ENCODE measurements at places on chromosomes 7 and 10.

GRCh38 chr10:58653139-58653538, 140.5 kb downstream of the BICC1 start:
- peak; percentile 94 for DNase-seq

GRCh38 chr10:13536674-13537366, 8.0 kb upstream of the BEND7 start:
- peak; percentile 51 for DNase-seq

- DNase-seq, result peak; percentile 62
These were observed 27.5 kb downstream of the DLG5 start for GRCh38 chr10:77899080-77899477.

DNA sequence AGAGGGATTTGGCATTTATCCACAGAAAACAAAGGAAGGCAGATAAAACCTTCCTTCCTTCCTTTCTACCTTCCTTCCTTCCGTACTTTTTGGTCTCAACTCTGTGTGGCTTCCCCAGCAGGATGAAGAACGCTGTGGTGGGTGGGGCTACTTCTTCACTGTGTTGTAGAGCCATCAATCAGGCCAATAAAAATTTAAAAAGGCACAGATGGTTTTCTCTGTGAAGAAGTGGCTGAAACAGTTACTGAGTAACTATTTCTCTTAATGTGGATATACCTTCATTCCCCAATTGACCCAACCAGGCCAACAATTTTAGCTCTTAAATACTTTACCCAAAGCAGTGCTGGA, 75.8 kb downstream of the ZNF92 start:
- no peak for DNase-seq

DNA sequence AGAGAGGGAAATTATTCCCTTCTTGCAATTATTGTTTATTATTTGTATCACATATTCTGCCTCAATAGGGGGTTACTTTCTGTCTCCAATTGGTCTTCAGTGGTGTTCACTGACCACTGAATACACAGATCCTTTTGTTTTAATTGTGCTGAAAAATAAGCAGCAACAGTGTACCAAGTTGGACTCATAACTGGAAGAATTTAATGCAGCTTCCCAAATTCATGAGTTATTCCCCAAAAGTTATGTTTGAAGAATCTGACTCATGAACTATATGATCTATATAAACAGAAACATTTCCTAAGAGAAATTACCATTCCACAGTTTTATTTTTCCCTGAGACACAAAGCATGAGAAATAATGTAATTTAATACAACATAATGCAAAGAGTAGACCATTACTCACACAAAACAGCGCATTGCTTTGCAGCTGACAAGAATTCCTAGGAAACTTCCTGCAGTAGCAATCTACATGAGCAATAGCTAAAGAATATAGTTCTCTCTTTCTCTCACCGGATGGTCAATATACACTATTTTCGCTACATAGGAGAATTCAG, 479.2 kb downstream of the HTR7 start:
- DNase-seq, result peak; percentile 81

DNA sequence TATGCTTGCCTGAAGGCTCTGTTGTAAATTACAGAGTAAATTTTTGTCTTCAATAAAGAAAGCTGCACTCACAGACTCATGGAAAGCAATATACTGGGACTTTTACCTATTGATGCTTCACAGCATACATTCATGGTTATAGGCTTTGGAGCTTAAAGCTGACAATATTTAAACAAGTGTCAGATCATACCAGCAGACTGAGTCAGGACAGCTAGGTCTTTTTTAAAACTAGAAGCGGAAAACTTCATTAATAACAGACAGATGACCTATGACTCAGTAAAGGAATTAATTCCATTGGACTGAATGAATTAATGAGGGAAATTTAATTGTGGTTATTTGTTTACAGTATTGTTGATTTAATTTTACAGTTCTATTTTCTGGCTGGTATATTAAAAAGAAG, 165.8 kb upstream of the DGKB start:
- DNase-seq, result no peak

DNA sequence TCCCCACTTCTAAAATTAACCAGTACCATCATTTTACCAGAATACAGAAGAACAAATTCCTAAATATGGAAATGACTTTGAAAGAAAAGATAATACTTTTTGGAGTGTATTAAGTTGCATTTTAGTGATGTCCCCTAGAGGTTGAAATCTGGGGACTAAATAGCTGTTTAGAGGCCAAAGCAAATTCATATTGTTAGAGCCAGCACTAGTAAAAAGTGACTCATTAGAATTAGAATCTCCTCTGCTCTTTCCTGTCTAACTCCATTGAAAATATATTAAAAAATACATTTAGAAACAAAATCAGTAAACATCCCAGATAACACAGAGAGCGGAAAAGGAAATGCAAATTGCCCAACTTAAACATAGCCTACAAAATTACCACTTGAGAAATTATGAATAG, 1189.6 kb upstream of the C7orf33 start:
- no peak for DNase-seq

- no peak for DNase-seq
These were observed 57.2 kb downstream of the TFEC start for GRCh38 chr7:115973406-115973805.

- DNase-seq, result no peak
These were observed 1.5 kb downstream of the FAM131B start for GRCh38 chr7:143360788-143361551.

GRCh38 chr10:62396864-62397263, 22.7 kb downstream of the ZNF365 start:
- no peak for DNase-seq

DNA sequence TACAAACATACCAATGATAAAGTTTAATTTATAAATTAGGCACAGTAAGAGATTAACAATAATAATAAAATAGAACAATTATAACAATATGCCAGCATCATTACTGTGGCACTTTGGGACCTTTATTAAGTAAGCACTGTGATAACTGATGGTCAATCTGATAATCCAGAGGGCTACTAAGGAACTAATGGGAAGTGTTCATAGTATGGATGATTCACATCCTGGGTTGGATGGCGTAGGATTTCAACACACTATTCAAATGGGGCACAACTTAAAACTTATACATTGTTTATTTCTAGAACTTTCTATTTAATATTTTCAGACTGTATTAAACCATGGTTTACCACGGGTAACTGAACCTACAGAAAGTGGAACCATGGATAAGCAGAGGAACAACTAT, 90.8 kb downstream of the KIF20B start:
- no peak for DNase-seq

GRCh38 chr7:107372298-107372697, 97.6 kb upstream of the GPR22 start:
- DNase-seq, result peak; percentile 55

- DNase-seq, result peak; percentile 69
These were observed 22.7 kb downstream of the EXOC4 start for GRCh38 chr7:133275446-133276095.

- no peak for DNase-seq
These were observed 80.5 kb downstream of the ELAPOR2 start for GRCh38 chr7:86978808-86979506.

DNA sequence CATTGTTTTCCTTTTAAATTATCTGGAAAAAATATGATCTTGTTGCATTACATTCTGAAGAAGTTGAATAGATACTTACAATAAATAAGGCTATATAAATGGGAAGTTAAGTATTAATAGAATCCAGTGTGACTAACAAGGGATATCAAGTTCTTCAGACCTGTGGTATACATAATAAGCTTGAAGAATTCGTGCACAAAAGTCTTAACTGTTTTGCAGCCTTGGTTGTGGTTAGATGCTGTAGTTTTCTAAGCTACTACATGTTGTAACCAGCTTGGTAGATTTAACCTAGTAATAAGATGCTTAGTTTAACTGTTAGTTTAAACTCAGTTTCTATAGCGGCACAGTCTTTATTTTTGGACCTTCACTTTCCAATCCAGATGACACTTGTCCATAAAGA, 106.2 kb upstream of the GLCCI1 start:
- no peak for DNase-seq

DNA sequence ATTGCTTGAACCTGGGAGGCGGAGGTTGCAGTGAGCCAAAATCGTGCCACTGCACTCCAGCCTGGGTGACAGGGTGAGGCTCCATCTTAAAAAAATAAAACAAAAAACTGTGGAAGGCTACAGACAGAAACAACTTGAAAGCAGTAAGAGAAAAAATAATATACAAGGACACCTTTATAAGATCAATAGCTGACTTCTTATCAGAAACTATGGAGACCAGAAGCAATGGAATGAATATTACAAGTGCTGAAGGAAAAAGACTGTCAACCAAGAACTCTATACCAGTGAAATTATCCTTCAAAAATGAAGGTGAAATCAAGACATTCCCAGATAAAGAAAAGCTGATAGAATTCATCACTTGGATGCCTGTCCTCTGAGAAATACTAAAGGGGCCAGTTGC, 49.0 kb downstream of the RBAK start:
- no peak for DNase-seq

DNA sequence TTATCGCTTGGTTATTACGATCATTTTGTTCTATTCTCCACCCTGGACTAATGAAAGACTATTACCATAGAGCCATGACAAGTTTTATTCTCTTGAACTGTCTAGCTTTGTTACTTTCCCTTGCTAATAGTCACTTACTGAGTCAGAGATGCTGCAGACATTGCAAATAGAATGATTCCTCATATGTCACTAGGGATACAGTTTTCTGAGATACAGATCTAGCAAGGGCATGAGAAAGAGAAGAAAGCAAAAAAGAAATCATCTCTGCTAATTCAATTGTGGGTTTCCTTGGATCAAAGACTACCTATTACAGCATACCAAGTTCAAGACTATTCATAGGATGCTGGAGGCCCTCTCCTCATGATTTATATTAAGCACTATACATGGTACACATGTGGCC, 204.3 kb downstream of the MBL2 start:
- DNase-seq, result peak; percentile 16

GRCh38 chr7:41193738-41194282, 509.1 kb downstream of the INHBA start:
- DNase-seq, result no peak

GRCh38 chr10:124420254-124420653, 1.5 kb upstream of the OAT start:
- no peak for DNase-seq

DNA sequence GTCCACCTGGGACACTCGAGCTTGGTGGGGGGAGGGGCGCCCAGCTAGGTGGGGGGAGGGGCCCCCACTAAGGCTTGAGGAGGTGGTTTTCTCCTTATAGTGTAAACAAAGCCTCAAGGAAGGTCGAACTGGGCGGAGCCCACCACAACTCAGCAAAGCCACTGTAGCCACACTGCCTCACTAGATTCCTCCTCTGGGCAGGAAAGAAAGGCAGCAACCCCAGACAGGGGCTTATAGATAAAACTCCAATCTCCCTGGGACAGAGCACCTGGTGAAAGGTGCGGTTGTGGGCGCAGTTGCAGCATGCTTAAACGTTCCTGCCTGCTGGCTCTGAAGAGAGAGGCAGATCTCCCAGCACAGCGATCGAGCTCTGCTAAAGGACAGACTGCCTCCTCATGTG, 133.1 kb downstream of the SNX13 start:
- DNase-seq, result no peak

DNA sequence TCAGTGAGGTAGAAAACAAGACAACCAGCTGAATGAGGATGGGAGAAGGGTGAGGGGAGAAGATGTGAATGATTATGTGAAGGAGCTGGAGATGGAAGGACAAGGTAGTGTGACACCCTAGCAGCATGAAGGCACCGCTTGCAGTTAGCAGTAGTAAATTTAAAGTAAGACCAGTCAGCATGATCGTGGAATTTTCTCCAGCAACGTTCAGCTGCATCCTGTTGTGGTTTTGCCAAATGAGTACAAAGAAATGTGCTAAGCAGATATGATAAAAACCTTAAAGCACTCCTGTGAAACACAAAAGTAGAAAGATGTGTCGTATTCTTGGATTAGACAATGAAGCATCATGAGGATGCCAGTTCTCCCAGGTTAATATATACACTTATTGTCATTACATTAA, 34.1 kb upstream of the IFRD1 start:
- DNase-seq, result peak; percentile 50

GRCh38 chr7:134789967-134790685, 10.7 kb downstream of the CALD1 start:
- peak; percentile 85 for DNase-seq

- no peak for DNase-seq
These were observed 57.6 kb downstream of the RBM33 start for GRCh38 chr7:155701972-155702544.

GRCh38 chr7:113710310-113711096, 208.3 kb downstream of the PPP1R3A start:
- peak; percentile 78 for DNase-seq

DNA sequence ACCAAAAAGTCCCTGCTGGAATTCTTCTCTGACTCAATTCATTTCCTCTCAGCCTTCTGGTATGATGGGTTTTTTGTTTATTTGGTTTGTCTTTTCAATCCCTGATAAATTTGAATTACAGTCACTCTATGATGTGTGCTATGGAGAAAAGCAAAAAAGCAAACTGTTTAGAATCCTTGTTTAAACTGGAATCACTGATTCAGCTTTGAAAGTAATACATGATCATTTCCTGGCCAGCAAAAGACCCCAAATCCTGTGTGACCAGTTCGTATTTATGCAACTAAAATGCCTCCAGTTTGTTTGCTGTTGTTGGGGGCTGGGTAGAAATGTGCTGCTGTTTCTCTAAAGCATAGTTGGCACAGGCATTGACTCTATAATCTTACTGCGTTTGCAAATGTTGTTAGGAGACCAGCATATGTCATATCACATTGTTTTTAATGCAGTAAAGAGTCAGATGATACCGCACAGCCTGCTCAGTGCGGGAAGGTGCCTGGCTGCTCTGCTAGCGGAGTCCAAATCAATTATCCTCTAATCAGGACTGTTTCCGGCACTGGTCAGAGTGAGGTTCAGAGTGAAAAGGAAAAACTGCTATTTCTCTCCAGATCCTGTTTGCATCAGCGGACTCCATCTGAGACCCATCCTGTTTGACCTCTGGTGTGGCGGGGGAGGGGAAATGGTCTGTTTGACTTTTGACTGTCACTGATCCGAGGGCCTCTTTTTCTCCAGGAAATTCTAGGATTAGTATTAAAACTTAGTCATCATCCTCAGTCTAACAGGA, 40.6 kb upstream of the ADD3 start:
- DNase-seq, result peak; percentile 49

- no peak for DNase-seq
These were observed 30.0 kb downstream of the AGR3 start for GRCh38 chr7:16851829-16852228.

GRCh38 chr7:33965183-33965744, 59.9 kb downstream of the BMPER start:
- peak; percentile 73 for DNase-seq

- no peak for DNase-seq
These were observed 18.3 kb downstream of the UNC5B start for GRCh38 chr10:71230656-71231025.

DNA sequence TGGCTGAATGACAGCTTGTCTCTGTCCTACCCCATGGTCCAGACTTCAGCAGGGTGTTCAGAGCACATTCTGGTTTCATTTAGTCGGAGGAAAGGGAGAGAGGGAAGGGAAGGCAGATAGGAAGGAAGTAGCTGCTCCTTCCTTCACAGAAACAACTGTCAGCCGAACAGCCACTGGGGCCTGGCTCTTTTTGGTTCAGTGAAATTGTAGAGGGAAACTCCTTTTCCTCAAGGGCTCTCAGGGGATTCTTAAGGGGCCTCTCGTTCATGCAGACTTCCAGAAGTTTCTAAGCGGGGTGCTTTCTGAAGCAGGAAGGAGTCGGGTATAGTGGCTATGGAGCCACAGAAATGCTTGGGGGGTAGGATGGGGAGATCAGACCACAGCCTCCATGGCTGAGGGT, 56.4 kb downstream of the TLL2 start:
- DNase-seq, result no peak

- DNase-seq, result peak; percentile 45
These were observed 111.2 kb downstream of the GALNT11 start for GRCh38 chr7:152136686-152137085.
